LHCN-M2 (cell line): ENCODE measurements at places on chromosomes 3 and 15. TPM values are rescaled to one million over a fixed set of nuclear protein-coding genes. Genes with fewer than 3 reads are reported as not detected.

- DNase-seq, result no peak
These were observed 211.3 kb downstream of the TBC1D2B start for GRCh38 chr15:77866186-77866585.

GRCh38 chr15:34012461-34013028, 26.5 kb downstream of the AVEN start:
- DNase-seq, result no peak

DNA sequence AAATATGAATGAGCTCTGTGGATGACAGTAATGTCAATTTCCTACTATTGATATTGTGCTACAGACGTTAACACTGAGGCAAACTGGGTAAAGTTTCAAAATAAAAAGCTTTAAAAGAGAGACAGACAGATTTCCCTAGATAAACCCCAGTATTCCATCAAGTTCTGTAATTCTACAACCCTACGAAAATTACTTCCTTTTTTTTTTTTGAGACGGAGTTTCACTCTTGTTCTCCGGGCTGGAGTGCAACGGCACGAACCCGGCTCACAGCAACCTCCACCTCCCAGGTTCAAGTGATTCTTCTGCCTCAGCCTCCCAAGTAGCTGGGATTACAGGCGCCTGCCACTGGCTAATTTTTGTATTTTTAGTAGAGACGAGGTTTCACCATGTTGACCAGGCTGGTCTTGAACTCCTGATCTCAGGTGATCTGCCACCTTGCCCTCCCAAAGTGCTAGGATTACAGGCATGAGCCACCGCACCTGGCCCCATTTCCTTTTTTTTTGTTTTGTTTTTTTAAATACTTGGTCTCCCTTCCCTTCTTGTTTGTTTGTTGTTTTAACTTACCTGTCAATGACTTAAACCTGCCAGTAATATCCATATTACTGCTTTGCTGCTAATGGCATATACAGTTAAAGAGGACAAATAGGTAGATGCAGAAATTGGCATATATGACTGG, 57.2 kb downstream of the CBLB start:
- DNase-seq, result no peak

DNA sequence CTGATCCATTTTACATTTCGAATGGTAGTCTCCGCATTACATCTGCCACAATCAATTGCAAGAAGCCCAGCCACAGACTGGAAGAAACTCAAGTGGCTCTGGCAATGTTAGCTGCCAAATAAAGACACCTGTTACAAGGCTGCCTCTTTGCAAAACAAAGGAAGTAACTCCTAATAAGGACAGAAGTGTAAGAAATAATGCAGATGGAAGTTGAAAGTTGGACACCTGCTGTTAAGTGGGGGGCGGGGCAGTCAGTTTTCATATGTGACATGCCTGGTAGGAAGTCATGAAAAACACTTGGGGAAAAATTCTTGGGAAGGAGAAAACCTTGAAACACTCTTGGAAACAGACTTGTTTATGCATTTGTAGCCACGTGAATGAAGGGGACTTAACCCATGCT, 54.1 kb upstream of the ATP2C1 start:
- no peak for DNase-seq

DNA sequence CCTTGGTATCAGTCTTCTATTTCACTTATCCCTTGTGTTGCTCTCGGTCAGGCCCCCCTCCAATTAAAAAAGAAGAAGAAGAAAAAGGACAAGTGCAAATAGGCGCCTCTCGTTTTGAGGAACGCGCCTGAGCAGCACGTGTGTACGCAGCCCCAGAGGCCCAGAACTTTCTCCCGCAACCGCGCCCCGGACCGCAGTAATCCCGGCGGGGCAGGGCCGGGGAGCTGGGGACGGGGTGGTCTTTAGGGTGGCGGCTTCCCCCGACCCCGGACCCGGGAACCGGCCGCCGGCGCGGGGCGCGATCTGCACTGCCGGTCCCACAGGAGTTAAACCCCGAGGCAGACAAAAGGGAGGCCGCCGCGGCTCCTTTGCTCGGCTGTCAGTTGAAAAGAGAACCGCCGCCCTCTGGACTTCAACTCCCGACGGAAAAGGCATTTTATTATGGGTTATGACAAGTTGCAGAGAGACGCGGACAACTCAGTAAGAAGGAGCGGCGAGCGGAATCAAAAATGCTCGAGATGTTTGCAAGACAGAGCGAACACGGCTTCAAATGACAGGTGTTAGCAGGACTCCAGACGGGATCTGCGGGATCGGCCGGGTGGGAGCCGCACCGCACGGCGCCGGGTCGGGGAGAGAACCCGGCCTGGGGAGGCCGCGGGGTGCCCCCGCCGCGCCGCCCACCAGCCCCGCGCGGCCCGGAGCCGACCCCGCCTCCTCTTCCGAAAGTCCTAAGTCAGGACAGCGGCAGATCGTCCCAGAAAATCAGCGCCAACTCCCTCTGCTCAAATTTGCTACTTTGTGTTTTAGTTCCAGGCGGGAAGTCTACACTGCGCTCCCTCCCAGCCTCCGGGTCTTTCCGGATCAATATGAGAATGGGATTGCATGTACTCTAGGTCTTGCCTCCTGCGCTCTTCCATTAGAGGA, 79.0 kb downstream of the NR2F2 start:
- no peak for DNase-seq

- DNase-seq, result no peak
These were observed 519.8 kb upstream of the GBE1 start for GRCh38 chr3:82281205-82281604.

DNA sequence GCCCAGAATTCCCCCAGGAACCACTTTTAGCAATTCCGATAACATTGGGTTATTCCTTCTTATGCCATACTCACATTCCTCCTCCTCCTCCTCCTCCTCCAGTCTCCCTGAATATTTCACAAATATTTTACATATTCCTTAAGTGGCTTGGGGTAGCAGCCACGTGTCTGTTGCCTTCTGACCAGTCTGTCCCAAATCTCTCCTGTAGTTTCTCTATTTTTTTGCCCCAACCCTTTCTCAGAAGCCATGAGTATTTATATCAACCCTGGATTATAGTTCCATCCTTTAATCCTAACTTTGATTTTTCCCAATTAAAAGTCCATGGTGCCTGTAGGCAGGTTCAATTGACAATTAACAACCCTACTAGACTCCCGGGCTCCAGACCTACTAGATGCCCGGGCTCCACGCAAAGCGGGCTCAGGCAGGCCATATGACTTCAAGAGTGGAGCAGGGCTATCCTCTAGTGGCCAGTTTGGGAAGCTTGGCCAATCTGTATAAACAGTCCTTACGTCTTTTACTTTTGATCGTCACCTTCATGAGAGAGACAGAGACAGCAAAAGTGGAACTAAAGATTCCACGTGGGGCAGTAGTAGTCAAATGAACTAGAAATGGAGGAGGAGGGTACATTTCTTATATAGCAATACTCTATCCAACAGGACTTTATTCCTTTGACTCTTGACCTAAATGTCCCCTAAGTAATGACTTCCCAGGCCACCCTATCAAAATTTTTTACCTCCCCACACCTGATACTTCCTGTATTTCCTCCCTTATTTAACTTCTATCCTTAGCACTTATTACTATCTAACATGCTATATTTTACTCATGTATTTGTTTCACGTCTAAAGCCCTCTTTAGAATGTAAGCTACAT, 69.7 kb downstream of the USF3 start:
- DNase-seq, result peak; percentile 63

GRCh38 chr15:26868029-26868685, 1.3 kb downstream of the GABRA5 start:
- DNase-seq, result no peak

DNA sequence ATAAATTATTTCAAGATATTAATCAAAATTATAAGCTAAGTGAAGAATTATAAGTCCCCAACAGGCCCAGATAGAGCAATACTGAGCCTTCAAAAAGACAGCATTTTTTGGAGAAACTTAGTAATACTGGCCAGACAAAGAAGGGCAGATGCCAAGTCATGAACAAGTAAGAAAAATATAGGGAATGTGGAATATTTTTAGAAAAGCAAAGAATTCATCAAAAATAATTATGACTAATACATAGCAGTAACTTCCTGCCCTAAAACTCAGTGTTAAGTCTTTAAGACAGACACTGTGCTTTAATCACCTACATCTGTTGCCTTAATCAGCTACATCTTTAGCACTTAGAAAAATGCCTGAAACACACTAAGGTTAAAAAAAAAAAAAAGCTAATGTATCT, 31.2 kb downstream of the DPH6 start:
- DNase-seq, result peak; percentile 26

GRCh38 chr15:48569591-48570302, 75.8 kb downstream of the FBN1 start:
- DNase-seq, result no peak

DNA sequence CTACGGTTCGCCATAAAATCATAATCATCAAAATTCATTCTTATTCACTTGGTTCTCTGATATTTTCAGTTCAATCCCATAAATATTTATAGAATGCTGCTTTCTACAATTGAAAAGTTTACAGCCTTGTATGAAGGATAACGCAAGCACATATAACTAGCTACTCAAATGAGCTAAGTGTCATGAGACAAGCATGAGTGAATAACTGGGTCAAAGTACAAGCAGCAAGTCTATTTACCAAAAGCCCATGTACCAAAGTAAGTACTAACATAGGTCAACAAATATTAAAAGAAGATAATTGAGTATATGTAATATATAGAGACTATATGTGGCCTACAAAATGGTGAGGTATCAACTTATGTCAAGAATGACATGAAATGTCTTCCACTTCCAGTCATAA, 596.6 kb downstream of the GBE1 start:
- DNase-seq, result no peak

DNA sequence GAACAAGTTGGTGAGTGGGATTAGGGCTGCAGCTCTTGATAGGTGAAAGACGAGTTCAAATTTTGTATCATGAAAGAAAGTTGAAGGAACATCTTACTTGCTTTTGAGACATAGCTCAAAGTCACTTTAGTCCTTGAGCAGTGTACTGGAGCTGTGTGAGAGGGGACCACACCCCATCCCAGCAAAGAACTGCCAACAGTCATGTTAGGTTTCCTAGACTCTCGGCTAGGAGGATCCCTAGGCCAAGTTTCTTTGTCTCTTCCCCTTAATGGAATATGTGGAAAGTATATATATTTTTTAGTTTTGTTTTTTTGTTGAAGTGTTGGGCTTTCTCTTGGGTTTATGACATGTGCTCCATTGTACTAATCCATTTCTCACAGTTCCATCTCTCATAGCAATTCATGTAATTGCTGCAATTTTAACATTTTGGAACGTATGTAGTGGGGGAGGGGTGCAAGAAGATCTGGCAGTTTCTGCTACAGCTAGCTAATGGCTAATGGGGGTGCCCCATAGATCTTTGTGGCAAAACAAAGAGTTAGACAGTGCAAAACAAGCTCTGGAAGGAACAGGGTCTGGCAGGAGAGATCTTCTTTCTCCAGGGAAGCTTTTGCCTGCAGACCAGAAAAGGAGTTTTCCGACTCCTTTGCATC, 25.1 kb downstream of the TLNRD1 start:
- no peak for DNase-seq

- peak; percentile 92 for DNase-seq
These were observed 166.1 kb downstream of the SSR3 start for GRCh38 chr3:156388497-156389448.

GRCh38 chr3:18443665-18444594, 18.8 kb upstream of the SATB1 start:
- no peak for DNase-seq

GRCh38 chr3:116038968-116039650, 406.2 kb downstream of the LSAMP start:
- peak; percentile 25 for DNase-seq

DNA sequence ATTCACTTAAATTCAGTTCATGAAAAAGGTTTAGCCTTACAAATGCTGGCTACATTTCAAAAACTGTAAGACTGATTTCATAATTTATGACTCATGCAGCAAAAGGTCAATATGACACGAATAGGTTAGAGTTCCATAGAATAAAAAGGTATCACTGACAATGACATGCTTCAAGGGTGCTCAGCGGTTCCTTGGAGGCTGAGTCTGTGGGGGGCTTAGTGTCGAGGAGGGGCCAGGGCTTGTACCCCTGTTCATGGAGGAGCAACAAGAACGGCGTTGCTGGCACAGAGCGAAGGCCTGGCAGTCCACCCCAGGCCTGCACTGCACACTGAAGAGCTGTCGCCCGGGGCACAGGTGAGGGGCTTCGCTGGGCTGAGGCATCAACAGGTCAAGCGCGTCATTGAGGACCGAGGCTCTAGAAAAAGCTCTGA, 174.2 kb downstream of the NR1D2 start:
- peak; percentile 85 for DNase-seq

DNA sequence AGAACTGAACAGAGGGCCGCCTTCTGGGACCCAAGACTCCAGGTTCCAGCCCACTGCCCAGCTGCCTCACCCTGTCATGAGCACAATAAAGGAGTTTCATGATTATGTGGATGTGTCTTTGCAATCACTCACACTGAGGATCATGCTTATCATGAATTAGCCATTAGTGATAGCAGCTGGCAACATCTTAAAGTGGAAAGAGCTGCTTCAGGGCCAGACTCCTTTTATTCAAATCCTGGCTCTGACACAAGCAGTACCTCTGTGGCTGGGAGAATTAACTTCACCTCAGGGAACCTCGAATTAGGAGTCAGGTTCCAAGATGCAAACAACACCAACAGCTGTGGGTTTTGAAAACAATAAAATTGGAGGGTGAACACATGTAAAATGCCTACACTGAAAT, 6.6 kb upstream of the SCAP start:
- DNase-seq, result peak; percentile 5

DNA sequence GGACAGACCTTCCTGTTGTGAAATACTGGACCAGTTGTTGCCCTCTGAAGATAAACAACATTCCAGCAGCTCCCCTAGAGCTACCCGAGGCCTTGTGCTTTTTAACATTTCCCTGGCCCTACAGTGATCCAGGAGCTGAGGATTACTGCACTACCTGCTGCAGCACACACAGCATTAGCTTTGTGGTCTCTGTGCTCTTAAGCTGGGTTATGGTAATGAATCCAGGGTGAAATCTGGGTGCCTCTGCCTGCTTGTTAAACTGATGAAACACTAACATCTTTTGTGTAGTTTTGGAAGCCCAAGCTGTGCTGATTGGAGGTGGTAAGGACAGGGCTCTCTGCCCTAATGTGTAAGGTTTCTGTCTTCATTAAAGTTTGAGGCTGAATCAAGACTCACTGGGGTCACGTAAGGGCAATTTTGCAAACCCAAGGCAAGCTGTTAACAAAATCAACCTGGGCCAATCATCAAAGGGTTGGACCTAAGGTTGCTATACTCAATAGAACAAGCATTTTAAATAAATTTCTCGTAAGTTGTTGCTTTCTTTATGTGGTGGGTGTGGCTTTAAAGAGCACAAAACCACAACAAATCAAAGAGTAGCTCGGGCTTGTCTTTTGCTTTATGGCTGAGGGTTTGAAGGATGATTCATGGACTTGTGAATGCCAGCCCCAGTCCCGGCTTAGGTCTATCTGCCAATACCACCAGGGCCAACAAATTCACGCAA, 183.9 kb downstream of the TPRG1 start:
- DNase-seq, result peak; percentile 86

The CCDC54 gene
- not detected in 2 replicates for total RNA-seq

The GOLGA8T gene
- not detected in 2 replicates for total RNA-seq

The RLBP1 gene
- not detected in 2 replicates for total RNA-seq

The PRSS50 gene
- total RNA-seq, result not detected in 2 replicates

The ITIH1 gene
- total RNA-seq, result not detected in 2 replicates

The HTR3E gene
- total RNA-seq, result not detected in 2 replicates

The MKRN3 gene
- 5.2 and 6.5 TPM in 2 replicates for total RNA-seq

The LMAN1L gene
- 0.06 TPM in 1 of 2 replicates, not detected in the other for total RNA-seq

The ROPN1 gene
- not detected in 2 replicates for total RNA-seq
